Caki2 (cell line): ENCODE measurements at places on chromosomes 7 and 10. TPM values are rescaled to one million over a fixed set of nuclear protein-coding genes. Genes with fewer than 3 reads are reported as not detected.

Gene HMX2
- total RNA-seq = not detected in 2 replicates

DNA sequence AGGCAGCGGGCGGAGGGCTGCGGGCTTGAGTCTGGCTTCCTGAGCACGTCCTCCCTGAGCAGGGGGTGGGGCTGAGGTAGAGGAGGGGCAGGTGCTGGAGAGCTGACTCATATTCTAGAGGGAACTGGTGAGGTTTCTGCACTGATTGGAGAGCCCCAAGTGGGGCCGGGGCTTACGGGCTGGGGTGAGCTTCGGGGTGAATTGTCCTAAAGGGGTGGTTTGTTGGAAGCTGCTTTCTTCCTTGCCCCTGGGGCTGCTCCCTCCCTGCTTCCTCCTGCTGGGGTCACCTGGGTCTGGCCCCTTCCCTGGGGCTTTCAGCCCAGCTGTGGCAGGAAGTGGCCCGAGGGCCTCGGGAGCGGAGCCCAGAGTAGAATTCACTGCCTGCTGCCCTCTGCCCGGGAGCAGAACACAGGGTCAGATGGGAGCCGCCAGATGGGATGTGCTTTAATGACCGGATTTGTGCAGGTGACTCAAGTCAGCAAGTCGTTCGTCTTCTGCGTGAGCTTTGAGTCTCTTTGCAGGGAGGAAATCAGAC is 48.6 kb downstream of the FAM20C start:
- no peak for DNase-seq

Gene KBTBD2
- 27.3 and 29.6 TPM in 2 replicates for total RNA-seq

DNA sequence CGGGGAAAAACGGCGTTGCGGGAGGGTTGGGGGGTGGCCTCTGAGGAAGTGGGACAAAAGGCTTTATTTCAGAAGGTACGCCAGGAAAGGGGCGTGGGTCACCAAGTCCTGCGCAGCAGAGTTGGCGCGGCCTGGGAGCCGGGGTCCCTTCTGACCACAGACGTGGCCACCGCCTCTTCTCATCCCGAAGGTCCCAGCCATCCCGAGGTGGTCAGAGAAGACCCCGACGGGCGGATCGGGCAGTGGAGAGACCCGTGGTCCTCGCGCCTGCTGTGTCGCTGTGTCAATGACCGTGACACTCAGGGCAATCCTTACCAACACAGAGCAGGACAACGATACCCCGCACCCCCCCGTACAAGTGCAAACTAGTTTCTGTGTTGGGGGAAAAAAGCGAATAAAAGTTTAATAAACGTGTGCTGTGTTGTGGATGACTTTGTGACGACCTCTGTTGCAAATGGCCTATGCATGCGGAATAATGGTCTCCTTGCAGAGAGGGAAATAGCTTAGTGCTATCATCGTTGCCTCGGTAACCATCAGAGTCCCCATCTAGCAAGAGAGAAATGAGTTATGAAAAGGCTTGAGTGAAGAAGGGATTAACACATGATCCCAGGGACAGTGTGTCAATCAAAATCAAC is 19.4 kb upstream of the GATA3 start:
- no peak for DNase-seq

DNA sequence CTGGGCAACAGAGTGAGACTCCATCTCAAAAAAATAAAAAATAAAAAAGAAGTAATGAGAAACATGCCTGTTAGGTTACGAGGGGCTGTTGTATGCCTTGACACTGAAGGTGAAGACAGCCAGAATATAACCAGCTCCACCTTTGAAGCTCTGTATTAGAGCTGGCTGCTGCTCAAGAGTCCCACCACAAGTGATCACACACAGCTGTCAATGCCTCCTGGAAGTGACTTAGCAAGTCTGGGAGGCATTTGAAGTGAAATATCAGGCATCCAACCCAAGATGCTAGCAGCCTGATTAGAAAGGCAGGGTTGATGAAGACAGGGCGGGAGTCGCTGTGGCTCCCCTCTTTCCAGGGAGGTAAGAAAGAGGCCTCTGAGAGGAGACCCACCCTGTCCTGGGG is 34.1 kb upstream of the INPP5F start:
- DNase-seq = no peak

DNA sequence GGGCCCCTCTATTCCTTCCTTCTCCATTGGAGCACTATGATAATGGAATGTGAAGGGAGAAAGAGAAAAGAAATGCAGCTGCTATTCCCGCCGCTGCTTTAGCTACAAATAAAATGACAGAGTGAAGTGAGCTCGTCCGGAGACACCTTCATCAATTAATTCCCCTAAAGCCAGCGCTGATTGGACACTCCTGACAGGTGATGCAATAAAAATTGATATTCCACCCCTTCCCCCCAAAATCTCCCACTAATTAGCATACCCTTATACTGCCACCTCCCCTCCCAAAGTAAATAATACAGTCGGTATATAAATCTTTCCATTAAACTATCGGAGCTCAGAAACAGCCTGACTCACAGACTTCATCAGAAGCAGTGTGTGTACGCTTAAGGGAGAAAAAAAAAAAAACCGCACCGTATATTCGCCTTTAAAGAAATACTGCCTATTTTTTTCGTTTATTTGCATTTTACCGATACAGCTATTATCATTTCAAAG is 7.3 kb downstream of the SKIDA1 start:
- DNase-seq = peak; percentile 93

Gene CYP2C19
- 0.41 TPM in 1 of 2 replicates, not detected in the other for total RNA-seq

DNA sequence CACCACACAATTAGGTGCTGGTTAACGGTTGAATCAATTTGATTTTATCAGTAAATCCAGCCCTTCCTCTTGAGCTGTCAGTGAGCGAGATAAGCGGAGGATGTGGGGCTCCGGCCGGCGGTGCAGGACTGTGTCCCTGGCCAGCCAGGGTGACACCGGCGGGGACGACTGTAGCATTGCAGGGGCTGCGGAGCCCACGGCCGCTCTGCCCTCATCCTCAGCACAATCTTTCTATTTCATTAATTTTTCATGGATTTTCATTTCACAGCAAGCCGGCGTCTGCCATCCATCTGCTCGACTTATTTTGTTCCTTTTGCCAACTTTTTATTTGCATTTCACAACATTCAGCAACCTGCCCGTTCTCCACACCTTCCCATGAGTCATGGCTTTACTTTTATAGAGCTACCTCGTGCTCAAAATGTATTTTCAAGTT is 4.7 kb downstream of the ADARB2 start:
- DNase-seq = no peak

GRCh38 chr7:40231796-40232195 is 97.0 kb downstream of the SUGCT start:
- no peak for DNase-seq

Gene HPS1
- total RNA-seq = 27.0 and 31.1 TPM in 2 replicates

GRCh38 chr7:107047902-107048782 is 3.6 kb downstream of the PRKAR2B start:
- no peak for DNase-seq

Gene CC2D2B
- not detected in 2 replicates for total RNA-seq

- no peak for DNase-seq
Observed at GRCh38 chr7:6258440-6259182, 13.8 kb downstream of the CYTH3 start.

Gene WNT8B
- not detected in 2 replicates for total RNA-seq

Gene VAX1
- total RNA-seq = 0.27 and 0.67 TPM in 2 replicates

Gene IKZF1
- not detected in 2 replicates for total RNA-seq

Gene ETV1
- 2.5 and 8.4 TPM in 2 replicates for total RNA-seq

GRCh38 chr7:129664029-129665012 is 52.8 kb downstream of the NRF1 start:
- DNase-seq = peak; percentile 58

Gene SPDYE9
- total RNA-seq = not detected in 2 replicates

Gene KCNIP2
- total RNA-seq = 0.20 TPM in 1 of 2 replicates, not detected in the other

Gene SPAM1
- not detected in 2 replicates for total RNA-seq

GRCh38 chr7:2623698-2624014 is 8.1 kb upstream of the TTYH3 start:
- DNase-seq = no peak

DNA sequence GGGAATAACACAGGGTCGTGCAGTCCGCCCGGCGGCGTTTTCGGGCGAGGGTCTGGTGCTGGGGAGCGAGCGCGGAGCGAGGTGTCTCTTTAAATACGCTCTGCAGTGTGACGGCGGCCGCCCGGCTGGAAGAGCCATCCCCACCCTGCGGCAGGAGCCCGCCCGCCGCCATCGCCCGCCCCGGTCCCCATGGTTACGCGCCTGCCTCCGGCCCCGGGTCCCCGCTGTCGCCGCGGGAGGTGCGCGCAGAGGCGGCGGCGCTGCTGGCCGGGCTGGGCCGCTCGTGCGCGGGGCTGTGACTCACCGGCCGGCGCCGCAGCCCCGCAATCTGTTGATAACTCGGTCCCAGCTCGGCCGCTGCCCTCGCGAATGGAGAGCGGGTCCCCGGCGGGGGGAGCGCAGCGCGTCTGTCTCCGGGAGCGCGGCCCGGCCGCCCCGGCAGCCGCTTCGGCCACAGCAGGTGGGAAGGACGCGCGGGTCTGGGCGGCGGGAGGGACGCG is at the start of gene ADGRA1:
ADGRA1 (plus strand) TSS at position 246 of the 500 bp plus-strand sequence. CDS start 986 bp downstream, outside the sequence.
- peak; percentile 12 for DNase-seq

GRCh38 chr7:82745820-82746219 is 302.2 kb upstream of the CACNA2D1 start:
- no peak for DNase-seq

DNA sequence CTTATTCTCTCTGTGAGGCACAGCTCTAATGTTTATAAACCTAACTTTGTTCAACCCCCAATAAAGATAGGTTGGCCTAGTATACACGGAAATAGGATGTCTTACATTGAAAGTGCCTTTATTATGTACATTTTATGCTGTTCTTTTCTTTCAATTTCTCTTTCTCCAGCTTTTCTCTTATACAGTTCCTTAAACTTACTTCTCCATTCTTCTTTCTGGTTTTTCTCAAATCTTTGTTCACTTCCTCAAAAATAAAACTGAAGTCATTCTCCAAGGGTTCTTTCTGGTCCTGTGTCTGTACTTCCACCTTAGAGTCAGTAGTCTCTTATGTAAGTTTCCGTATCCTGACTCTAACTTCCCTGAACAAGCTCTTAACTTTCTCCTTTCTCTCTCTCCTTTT is 29.2 kb upstream of the NAMPT start:
- DNase-seq = no peak

DNA sequence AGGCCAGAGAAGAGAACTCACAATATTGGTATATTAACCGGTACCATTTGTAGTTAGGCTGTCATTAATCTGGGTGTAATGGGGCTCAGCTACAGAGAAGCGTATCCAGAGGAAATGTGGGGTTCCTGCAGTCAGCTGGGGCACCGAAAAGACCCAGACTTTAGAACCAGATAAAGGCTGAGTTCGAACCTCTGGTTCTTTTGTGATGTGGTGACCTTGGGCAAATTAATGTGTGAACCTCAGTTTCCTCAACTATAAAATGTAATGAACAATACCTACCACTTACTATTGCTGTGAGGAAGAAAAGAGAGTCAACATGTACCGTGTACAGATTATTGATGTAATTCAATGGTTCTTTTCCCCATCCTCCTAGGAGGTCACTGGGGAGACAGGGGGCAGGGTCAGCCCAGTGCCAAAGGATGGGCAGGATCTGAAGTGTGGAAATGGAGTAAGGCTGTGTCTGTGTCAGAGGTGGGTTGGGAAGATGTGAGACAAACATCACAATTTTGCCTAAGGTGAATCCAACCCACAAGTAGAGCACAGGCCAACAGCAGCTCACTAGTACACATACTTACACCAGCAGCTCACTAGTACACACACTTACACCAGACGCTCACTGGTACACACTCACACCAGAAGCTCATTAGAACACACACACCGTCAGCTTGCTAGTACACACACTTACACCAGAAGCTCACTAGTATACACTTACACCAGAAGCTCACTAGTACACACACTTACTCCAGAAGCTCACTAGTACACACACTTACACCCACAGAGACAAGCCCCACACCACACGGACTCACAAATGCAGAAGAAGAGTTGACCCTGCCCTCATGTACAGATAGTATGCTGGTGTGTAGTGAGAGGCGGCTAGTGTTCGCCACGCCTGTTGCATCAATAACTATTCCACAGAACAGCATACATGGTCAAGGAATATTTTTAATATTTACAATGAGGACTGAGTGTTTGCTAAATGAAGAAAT is 28.0 kb downstream of the PRSS2 start:
- DNase-seq = no peak

DNA sequence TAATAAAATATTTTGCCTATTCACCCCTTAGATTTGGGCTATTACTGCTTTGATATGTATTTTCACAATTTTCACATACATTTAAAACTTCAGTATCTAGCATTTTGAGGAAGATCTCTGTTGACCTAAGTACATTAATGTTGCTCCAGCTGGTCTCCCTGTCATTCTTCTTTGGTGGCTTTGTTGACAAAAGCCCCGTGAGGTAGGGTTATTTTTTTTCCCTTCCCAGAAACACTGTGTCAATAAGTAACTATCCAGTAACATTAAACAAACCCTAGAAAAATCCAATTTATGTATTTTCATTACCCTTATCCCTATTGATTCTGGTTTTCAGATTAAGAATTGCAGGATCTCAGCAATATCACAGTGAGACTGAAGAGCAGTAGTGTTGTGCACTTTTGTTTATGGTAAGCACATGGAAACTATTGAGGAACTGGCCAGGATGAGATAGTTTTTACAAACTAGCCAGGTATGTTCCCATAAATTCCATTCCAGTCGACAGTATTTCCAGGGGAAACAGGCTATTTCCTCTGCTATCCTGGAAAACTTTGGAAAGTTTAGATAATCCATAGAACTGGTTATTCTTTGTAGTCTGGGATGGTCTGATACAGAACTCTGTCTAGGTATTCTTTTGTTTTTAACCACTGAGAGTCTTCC is 198.2 kb downstream of the PON1 start:
- DNase-seq = no peak

Gene CTAGE4
- total RNA-seq = 0.84 and 1.3 TPM in 2 replicates

DNA sequence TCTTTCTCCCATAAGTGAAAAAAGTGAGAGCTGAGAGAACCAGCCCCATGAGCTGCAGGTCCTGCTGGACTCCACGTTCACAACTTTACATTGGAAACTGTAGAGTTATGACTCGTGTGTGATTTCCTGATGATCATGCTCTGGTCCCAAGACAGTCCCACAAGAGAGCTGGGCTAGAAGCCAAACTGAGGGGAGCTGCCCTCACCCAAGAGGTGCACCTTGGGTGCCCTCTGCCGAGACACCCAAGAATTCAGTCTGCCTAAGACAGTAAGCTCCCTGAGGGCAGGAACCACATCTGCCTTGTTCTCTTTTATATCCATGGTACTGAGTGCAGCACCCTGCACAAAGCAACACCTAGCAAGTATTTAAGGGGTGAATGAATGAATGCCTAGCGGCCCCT is 112.8 kb upstream of the SFMBT2 start:
- no peak for DNase-seq

Gene TMEM213
- not detected in 2 replicates for total RNA-seq

Gene STK31
- total RNA-seq = not detected in 2 replicates

Gene DNAJC12
- 0.17 and 5.5 TPM in 2 replicates for total RNA-seq

GRCh38 chr10:75508239-75508813 is 76.9 kb downstream of the LRMDA start:
- peak; percentile 54 for DNase-seq

Gene CYP2C8
- 0.24 TPM in 1 of 2 replicates, not detected in the other for total RNA-seq
